Left lung (tissue), 14 donors: ENCODE measurements at places on chromosomes 2 and 18. TPM values are rescaled to one million over a fixed set of nuclear protein-coding genes. Genes with fewer than 3 reads are reported as not detected.

DNA sequence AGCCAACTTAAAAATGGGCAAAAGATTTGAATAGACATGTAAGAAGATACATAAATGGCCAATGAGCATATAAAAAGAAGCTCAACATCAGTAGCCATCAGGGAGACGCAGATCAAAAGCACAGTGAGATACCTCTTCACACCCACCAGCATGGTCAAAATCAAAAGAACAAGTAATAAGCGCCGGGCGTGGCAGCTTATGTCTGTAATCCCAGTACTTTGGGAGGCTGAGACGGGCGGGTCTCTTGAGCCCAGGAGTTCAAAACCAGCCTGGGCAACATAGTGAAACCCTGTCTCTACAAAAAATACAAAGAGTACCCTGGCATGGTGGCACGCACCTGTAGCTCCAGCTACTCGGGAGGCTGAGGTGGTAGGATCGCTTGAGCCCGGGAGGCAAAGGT, 4.6 kb upstream of the CIB4 start:
- DNase-seq, result no peak

The LYG1 gene
- 2.7 TPM for polyA plus RNA-seq

The OTOF gene
- 0.20 TPM for polyA plus RNA-seq

The FIGN gene
- polyA plus RNA-seq, result 7.9 TPM

- DNase-seq, result no peak
Measured at GRCh38 chr2:79702905-79703304, 190.1 kb downstream of the CTNNA2 start.

The SLC11A1 gene
- polyA plus RNA-seq, result 0.82 TPM

The POTEC gene
- 0.03 TPM for polyA plus RNA-seq

DNA sequence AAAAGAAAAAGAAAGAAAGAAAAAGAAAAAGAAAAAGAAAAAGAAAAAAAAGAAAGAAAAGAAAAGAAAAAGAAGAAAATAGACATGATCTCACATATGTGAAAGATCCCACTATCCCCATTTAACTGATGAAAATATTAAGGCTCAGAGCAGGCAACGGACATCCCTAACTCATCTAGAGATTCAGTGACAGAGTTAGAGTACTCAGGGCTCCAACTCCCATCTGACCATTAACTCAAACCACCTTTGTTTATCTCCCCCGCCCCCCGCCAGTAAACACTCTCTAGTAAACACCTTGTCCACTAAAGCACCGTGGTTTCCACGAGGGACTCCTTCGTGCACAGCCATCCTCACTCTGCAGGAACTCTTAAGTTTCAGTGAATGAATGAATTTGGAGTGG, 142.9 kb downstream of the TGIF1 start:
- no peak for DNase-seq

GRCh38 chr2:130369965-130370341, 14.1 kb downstream of the PTPN18 start:
- no peak for DNase-seq

GRCh38 chr2:140199312-140199711, 1419.1 kb upstream of the NXPH2 start:
- no peak for DNase-seq

The FOXI3 gene
- not detected for polyA plus RNA-seq

The SRD5A2 gene
- polyA plus RNA-seq, result 0.65 TPM

The LTBP1 gene
- 55.0 TPM for polyA plus RNA-seq

GRCh38 chr2:69741229-69741574, 732 bp upstream of the ANXA4 start:
- peak; percentile 65 for DNase-seq
